Germinal center (tissue), 1 donor: ENCODE measurements at places on chromosomes 4 and X.

DNA sequence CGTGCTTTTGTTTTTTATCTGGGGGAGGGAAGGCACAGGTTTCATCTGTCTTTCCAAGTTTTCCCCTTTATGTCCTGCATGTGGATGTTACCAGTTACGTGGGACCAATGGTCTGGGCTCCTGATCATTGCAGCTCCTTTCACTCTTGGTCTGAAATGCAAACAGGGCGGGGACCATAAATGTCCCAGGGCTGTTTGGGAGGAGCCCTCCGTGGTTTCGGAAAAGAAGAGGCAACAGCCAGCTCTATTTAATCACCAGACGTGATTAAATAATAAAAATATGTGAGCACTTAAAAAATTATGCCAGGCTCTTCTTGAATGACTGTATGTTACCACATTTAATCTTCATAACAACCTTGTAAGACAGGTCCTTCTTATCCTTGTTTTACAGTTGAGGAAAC is 30.8 kb upstream of the C1GALT1C1 start:
- no peak for DNase-seq

GRCh38 chr4:162803378-162803777 is 363.3 kb downstream of the NAF1 start:
- no peak for DNase-seq

DNA sequence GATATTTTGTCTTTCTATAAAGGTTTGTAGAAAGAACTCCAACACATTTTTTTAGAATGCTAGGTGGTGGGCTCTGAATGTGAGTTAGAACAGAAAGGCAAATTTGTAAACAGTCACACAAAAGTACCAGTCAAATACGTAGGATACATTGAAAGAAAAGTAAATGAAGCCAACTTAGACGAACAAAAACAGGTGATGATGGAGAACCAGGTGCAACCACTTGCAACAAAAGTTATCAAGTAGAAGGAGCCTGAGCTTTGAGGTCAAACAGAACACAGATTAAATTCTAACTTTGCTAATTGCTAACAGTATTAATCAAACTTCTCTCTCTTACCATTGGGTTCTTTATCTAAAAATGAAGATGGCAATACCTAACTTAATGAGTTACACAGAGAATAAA is 62.7 kb upstream of the DAPP1 start:
- no peak for DNase-seq

DNA sequence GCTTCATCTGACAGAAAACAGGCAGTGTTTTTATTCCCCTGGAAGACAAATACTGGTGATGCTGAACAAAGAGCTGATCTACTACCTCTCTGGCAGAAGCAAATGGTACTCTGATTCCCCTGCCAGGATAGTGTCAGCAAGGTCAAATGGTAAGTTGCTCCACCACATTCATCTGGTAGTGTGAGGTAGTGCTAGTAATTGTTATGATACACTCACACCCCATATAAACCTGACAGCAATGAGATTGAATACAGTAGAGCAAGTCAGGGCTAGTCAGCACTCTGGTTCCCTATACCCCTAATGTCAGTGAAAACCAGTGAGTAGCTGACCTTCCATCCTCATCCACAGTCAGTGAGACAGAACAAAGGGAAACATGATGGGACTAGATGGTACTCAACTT is 3.4 kb upstream of the SPIN4 start:
- DNase-seq = no peak
